Hippocampal formation (tissue), 2 donors: ENCODE measurements at places on chromosomes 6 and 20.

DNA sequence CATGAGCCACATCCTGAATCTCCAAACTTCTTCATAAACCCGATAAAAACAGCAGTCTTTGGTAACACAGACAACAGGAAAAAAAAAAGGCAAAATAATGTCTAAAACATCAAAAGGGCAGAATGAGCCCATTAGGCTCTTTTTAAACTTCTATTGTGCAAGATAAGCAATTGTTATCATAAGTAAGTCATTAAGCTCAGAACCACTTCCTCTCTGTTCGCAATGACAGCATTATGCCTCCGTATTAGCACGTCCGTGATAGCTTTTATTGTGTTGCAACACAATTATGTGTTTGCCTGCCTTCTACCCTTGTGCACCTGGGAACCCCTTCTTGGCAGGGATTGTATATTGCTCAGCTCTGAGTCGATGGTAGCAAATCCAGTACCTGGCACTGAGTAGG lies 147.1 kb downstream of the LRFN2 start:
- DNase-seq = no peak

GRCh38 chr6:125586605-125587004 lies 162.8 kb upstream of the HEY2 start:
- no peak for DNase-seq

GRCh38 chr6:90495216-90495817 lies 91.6 kb downstream of the MAP3K7 start:
- DNase-seq = no peak

GRCh38 chr6:24935366-24936152 lies at the start of gene RIPOR2:
Gene RIPOR2 (minus strand): TSS chr6:24935960. CDS start chr6:24935898, 62 bp downstream.
- no peak for DNase-seq

DNA sequence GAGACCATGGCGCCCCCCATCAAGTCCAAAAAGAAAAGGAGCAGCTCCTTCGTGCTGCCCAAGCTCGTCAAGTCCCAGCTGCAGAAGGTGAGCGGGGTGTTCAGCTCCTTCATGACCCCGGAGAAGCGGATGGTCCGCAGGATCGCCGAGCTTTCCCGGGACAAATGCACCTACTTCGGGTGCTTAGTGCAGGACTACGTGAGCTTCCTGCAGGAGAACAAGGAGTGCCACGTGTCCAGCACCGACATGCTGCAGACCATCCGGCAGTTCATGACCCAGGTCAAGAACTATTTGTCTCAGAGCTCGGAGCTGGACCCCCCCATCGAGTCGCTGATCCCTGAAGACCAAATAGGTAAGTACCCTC lies 41.7 kb upstream of the NAA20 start:
- no peak for DNase-seq

- DNase-seq = no peak
These were observed 66.3 kb downstream of the CEP162 start for GRCh38 chr6:84161190-84161589.

GRCh38 chr6:16764188-16764950 lies 3.1 kb upstream of the ATXN1 start:
- DNase-seq = no peak

- no peak for DNase-seq
These were observed 199.0 kb downstream of the SAMD5 start for GRCh38 chr6:147707524-147707923.

DNA sequence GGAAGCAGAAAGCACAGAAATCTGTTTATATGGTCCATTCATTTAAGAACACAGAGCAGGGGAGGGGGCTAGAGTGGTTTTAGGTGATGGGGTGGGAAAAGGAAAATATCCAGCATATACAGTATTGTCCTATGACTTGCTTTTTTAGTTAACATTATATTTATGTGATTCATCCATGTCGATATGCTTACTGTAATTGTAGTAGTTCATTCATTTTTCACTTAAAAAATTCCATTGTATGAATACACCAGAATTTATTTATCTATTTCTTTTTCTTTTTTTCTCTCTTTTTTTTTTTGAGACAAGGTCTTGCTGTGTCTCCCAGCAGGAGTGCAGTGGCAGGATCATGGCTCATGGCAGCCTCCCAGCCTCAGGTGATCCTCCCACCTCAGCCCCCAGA lies 9.6 kb upstream of the PRIM2 start:
- no peak for DNase-seq

DNA sequence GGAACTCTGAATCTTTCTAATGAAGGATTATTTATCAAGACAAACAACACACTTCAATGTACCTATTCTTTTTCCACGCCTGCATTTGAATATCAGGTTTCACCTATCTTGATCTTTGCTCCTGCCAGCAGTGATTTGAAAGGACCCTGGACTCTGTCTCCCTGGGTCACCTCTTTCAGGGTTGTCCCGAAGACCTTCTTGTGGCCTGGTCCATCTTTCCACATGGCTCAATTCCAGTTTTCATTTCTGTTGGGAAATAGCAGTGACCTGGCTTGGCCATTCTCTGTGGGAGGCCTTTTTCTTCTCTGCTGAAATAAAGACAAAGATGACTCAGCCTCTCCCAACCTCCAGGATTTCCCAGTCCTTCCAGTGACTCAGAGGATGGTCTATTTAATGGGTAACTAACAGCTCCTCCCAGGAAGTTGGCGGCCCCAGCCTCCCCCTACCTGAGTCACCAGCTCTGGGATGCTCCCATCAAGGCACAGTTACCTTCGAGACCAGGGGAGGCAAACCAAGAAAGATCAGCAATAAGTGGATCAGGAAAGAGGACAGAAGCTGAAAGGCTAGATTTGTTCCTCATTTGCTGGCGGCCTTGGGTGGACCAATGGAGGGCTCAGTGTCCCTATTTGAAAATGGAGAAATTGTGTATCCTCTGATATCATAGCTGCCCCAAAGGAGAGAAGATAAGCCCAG lies 120.2 kb upstream of the RNF24 start:
- no peak for DNase-seq

DNA sequence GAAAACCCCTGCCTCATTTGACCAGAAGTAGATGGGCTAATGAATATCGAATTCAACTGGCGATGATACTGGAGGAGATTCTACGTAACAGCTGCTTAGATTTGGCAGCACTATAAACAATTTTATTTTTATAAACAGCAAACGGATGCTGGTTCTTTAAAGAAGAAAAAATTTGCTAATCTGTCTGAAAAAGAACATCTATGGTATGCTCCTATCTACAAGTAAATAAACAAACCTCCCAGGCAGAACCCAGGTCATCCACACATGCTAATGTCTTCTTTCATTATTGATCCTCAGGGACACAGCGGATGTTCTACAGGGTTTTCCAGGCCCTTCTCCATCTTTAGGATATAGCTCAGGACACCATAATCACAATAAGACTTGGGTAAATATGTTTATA lies 291.3 kb downstream of the ALDH8A1 start:
- DNase-seq = no peak

DNA sequence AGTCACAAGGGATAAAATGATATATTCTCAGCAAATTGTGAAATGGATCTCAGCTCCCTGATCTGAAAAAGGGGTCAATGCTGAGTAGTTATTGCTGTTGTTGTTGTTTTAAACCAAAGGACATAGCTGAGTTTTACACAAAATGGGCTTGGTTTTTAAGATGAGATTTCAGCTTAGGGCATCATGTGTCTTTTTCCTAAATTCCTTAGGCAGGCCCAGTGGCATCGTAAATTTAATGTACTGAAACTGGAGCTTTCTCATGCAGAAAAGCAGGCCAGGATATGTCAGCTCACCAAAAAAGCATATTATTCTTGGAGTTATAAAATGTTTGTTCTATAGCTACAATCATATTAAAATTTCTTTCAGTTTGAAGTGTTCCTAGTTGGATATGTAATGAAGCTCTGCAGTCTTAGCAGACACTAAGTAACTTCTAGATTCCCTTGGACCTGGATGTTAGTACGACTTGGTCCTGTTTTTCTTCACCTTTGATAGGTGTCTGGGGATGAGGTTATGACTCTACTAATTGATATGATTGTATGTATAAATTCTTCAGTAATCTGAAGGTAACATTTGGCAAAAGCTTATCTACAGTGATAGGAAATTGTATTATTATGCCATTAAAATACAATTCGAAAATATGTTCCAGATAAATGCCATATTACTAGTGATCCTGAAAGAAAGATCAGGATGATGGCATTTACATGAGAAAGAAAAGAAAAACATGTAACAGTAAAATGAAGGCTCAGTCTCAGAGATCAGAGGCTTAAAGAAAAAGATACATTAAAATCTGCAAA lies 663.3 kb downstream of the RFPL4B start:
- DNase-seq = no peak

DNA sequence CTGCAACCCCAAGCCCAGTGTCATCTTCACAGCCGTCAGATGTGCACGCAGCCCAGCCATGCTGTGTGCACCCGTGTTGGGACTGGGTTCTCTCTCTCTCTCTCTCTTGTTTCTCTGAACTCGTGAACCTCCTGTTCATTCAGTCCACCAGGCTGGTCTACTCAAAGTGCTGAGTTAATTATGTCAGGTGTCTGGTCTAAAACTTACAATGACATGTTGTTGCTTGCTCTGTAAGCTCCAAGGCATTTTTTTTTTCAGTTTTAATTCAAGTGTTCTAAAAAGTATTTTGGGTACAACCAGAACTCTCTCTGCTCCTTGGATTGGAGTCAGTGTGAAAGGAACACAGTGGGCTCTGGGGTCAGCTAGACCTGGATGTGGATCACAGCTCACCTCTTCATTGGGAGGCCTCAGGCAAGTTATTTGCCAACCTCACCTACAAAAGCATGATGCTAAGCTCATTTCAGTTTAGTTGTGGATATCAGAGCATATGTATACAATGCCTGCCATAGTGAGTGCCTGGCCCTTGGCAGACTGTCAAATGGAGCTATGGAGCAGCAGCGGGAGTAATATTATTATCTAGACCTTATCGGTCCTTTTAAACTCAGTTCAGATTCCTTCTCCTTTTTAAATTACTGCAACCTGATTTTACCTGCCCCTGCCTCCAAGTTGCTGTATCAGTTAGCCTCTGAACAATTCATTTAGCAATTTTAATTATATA lies 59.5 kb downstream of the PLEKHG1 start:
- DNase-seq = no peak

- no peak for DNase-seq
These were observed 170.9 kb downstream of the FUT9 start for GRCh38 chr6:96186516-96187195.

GRCh38 chr6:136751522-136751956 lies 40.7 kb downstream of the MAP3K5 start:
- DNase-seq = peak; percentile 43

DNA sequence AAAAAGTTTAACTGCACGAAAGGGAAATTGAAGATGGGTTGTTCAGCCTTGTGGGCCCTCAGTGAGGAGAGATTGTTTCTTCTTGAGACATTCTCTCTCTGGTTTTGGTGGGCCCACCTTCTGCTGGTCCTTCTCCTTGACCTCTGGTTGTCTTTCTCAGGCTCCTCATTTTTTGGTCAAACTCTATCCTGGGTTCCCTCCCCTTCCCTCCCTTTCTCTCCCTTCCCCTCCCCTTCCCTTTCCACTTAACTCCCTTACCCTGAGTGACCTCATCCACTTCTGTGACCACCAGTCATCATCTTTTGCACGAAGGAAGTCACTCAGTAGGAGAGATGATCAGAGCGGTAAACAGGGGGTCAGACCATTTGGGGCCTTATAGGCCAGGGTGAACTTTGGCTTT lies 71.5 kb upstream of the RALY start:
- DNase-seq = no peak

DNA sequence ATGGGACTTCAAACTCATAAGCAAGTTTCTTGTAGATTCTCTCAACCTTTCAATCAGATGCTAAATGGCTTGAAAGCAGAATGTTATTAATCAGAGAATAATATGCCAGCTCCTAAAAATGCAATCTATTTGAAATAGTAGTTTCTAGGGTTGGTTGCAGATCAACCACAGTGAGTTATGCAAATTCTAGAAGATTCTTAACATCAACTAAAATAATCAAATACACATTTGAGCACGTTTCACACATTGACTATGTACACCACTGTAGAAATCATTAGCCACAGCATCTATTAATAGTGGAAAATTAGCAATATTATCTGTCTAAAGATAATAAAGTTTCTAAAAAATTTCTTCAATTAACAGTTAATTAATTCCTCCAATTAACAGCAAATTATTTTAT lies 141.9 kb upstream of the GJE1 start:
- DNase-seq = no peak

- DNase-seq = no peak
These were observed 34.9 kb upstream of the TFAP2A start for GRCh38 chr6:10449751-10450150.

- no peak for DNase-seq
These were observed 93.4 kb upstream of the DEFB112 start for GRCh38 chr6:50143011-50143719.

GRCh38 chr6:28567506-28567905 lies 41.8 kb downstream of the GPX5 start:
- no peak for DNase-seq

DNA sequence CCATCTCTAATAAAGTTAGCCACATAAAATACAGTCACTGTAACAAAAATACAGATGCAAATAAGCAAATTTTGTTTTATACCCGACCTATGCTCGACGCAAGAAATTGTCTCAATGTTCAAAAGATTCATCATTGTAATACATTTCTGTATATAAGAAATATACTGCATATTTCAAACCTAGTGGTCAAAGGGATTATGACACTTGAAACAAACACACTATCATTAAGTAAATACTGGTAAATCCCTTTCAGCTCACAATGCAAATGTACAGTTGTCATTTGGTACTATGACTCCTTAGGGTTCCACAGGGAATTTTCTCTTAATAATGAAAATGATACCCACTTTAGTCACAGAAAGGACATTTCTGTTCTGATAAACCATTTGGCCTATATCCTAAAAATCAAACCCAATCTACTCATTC lies 2.2 kb downstream of the HIVEP2 start:
- DNase-seq = peak; percentile 54

GRCh38 chr20:38032585-38033329 lies 499 bp downstream of the TTI1 start:
- no peak for DNase-seq

- DNase-seq = peak; percentile 62
These were observed 12.6 kb downstream of the SYNJ2 start for GRCh38 chr6:157994125-157994795.

DNA sequence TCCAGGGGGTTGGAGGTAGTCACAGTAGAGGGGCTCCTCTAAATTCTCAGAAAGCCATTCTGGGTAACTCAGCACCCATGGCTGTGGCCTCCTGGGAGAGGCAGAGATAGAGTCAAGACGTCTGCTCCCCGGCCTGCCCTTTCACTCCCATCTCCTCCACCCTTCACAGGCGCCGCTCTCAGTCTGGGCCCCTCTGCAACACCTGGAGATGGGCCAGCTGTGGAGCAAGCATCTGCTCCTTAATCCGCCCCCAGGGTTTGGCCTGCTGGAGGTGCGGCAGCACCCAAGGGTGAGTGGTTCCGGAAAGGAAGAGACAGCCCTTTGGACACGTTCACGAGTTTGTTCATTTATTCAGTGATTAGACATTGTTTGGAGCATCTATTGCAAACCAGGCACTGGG lies 271.3 kb downstream of the BMP7 start:
- no peak for DNase-seq

GRCh38 chr6:46581459-46582177 lies 71.0 kb downstream of the CYP39A1 start:
- DNase-seq = no peak

DNA sequence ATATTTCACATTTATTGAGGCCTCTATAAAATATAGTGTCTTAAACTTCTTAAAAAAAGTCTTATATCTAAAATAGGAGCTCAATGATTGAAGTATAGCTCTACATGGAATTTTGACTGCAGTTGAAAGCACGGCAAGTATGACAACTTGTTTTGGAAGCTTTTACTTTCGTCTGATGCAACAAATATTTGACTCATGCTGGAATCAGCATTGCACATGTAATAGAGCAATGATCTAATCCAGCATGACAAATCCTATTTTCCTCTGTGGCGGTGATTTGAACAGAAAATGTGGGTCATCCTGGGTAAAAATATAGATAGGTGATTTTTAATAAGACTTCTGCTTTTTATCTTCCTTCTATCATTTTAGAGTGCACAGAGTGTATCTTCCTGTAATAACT lies 111.6 kb downstream of the TINAG start:
- no peak for DNase-seq
